ENCODE measurements at places on chromosomes 4 and X.

GRCh38 chr4:24831637-24832036, 36.3 kb downstream of the SOD3 start:
- no peak for DNase-seq

GRCh38 chrX:43654431-43655150, 1.5 kb upstream of the MAOA start:
- DNase-seq: peak; percentile 95

DNA sequence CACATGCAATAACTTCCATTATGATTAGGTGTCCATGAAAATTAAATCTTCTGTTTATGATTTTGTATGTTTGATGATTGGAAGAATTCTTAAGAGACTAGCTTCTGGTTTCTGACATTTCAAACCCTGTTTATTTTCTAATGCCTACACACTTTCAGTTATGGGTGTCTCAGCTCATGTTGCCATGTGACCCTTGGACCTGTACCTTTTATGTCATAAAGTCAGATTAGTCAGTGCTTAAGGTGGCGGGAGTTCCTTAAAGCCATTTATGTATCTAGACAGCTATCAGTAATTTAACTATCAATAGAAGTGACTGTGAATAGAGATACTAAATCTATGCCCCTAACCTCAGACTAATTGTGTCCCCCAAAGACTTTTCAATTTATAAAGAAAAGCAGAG, 155.6 kb downstream of the GBA3 start:
- DNase-seq: no peak

GRCh38 chrX:107878106-107878505, 52.4 kb downstream of the MID2 start:
- DNase-seq: no peak

- no peak for DNase-seq
Observed at GRCh38 chrX:85561231-85561630, 181.8 kb upstream of the POF1B start.

DNA sequence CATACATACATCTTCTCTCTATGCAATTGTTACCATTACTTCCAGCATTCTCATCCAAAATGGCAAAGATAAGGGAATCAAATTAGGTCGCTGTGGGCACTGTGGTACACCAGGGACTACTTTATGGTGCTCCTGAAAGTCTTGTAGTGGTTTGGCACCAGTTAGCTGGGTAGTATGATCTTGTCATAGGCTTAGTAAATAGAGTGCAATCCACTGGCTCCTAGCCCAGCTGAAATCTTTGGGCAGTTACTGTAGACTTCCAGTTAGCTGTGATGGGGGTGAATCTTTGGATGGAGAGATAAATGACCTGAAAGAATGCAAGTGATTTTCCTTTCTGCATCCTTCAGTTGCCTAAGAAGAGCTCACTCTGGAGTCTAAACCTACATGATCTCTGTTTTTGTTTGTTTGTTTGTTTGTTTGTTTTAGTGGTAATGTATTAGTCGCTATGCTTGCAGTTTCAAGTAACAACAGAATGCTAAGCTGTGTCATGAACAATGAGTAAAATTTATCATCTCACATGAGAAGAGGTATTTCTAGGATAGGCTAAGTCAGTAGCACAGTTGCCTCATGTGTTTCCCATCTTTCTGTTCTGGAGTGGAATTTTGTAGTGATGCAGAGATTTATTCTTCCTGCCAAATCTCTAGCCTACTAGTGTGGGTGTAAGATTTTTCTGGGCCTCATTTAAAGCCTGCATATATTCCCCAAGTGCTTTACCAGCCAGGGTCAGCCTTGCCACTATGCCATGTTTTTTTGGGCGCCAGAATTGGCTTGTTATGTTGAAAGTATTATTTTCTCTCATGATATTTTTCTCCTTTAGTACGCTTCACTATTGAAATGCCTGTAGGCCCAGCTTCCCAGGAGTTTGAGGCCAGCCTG, 24.2 kb downstream of the HERC3 start:
- peak; percentile 16 for DNase-seq

GRCh38 chrX:102745857-102746584, 25.5 kb downstream of the GPRASP3 start:
- DNase-seq: no peak

DNA sequence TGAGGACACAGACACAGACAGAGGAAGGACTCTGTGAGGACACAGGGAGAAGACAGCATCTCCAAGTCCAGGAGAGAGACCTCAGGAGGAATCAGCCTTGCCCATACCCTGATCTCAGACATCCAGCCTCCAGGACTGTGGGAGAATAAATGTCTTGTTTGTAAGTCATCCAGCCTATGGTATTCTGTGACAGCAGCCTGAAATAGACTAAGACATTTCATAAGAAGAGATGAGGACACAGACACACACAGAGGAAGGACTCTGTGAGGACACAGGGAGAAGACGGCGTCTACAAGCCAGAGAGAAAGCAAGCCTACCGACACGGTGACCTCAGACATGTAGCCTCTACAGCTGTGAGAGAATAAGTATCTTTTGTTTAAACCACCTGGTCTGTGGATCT, 112.1 kb downstream of the DHRSX start:
- DNase-seq: no peak

DNA sequence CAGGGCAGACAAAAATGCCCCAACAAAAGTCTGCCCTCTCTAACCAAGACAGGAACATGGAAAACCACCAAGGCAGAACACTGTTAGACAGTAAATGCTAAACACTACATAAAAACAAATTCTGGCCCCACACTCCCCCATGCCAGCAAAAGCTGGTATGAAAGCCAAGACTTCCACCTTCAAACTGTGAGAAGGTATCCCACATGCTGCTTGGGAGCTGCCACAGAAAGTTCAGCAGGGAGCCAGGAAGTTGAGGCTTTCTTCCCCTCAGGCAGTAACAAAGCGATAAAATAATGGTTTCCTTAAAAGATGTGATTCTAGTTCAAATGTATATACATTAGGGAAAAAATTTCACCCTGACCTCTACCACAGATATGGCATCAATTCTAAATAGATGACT, 770.4 kb upstream of the NDST4 start:
- no peak for DNase-seq

DNA sequence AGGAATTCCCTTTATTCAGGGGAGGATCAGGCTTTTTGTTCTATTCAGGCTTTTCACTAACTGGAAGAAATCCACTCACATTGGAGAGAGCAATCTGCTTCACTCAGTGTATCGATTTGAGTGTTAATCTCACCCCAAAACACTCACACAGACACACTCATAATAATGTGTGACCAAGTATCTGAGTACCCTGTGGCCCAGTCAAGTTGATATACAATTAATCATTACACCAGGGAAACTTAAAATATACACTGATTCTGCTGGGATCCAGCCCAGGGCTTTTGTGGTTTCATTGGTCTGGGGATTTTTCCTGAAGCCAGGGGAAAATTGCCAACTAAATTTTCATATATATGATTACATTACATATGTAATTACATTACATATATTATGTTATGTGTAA, 44.0 kb upstream of the GATB start:
- DNase-seq: no peak

DNA sequence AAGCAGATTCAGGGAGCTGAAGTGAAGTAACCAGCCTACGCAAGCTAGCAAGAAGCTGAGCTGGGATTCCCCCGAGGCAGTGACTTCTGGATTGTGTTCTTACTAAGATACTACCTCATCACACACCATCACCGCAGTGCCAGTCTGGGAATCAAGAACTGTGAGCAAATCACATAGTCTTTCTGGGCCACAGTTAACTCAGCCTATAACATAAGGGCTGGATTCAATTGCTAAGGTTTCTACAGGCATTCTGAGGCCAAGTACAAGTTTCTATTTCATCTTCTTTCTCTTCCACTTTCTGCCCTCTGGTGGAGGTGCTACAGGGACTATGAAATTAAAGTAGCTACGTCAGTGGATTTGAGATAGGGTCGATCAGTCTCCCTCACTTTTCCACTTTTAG, 1.4 kb upstream of the CORIN start:
- DNase-seq: no peak

- peak; percentile 23 for DNase-seq
Observed at GRCh38 chr4:84971319-84971932, 4.9 kb upstream of the WDFY3 start.

DNA sequence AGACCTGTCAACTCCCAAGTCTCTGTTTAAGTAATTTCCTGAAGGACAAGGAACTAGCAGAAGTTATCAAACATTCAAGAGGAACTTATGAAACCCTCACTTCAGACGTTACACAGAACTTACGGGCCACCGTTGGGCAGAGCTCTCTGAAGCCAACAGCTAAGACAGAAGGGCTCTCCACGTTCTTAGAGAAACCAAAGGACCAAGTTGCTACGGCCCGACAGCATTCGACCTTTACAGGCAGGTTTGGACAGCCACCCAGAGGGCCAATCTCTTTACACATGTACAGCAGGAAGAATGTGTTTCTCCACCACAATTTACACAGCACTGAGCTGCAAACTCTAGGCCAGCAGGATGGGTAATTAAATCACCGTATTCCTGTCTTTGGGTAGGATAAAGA, 705.1 kb upstream of the GRID2 start:
- DNase-seq: no peak

DNA sequence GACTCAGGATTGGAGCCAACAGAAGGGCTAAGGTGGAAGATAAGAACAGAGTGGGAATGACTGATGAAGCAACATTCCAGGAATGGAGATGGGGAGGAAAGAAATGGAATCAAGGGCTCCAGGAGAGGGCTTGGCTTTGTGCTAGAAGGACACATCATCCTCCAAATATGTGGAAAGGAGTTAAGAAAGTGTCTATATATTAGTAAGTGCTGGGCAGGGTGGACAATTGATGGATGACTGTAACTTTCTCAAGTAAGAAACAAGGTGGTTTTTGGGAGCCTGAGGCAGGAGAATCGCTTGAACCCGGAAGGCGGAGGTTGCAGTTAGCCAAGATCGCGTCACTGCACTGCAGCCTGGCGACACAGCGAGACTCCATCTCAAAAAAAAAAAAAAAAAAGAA, 71.6 kb upstream of the NFKB1 start:
- DNase-seq: peak; percentile 69

DNA sequence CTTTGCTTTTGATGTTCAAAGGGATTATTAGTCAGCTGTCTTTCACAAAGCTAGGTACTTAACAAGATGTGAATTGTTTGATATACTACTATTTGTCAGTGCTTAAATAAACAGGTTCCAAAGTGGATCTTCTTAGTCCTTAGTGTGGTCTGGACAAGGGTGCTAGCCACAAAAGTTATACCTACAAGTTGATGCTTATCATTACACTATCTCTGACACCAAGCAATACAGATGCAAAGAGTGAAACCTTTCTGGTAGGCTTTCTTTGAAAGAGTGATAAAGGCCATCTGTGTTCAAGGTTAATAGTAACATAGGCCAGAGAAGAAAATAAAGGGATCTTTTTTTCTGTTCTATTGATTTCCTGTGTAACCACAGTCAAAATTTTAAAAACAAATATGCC, 12.2 kb upstream of the RBPJ start:
- DNase-seq: no peak

GRCh38 chr4:56374956-56375355, 12.3 kb downstream of the AASDH start:
- DNase-seq: no peak

DNA sequence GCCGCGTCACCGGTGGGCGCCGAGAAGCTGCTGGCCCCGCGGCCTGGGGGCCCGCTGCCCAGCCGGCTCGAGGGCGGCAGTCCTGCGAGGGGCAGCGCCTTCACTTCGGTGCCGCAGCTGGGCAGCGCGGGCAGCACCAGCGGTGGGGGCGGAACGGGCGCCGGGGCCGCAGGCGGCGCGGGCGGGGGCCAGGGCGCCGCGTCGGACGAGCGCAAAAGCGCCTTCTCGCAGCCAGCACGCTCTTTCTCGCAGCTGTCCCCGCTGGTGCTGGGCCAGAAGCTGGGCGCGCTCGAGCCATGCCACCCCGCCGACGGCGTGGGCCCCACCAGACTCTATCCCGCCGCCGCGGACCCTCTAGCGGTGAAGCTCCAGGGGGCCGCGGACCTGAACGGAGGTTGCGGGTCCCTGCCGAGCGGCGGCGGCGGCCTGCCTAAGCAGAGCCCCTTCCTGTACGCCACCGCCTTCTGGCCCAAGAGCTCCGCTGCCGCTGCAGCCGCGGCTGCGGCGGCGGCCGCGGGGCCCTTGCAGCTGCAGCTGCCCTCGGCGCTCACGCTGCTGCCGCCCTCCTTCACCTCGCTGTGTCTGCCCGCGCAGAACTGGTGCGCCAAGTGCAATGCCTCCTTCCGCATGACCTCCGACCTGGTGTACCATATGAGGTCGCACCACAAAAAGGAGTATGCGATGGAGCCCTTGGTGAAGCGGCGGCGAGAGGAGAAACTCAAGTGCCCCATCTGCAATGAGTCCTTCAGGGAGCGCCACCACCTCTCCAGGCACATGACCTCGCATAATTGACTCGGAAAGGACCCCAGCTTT, 5.6 kb downstream of the PRDM8 start:
- DNase-seq: no peak

DNA sequence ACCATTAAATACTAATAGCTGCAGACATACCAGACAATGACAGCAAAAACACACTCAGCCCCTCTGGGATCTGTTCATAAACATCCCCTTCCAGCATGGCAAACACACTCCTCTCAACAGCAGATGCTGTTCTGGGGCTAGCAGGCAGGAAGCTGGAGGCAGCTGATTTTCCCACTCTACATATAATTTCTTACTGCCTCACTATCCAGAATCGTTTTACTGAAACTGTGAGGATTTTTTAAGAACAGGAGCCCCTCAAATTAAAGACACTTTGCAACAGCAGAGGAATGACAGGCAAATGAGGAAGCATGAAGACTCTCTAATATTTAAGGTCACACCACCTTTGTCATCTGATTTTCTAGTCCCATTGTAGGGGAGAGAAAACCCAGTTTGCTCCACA, 2.2 kb downstream of the MAPK10 start:
- no peak for DNase-seq

- no peak for DNase-seq
Observed at GRCh38 chr4:10495651-10496050, 38.4 kb upstream of the ZNF518B start.

DNA sequence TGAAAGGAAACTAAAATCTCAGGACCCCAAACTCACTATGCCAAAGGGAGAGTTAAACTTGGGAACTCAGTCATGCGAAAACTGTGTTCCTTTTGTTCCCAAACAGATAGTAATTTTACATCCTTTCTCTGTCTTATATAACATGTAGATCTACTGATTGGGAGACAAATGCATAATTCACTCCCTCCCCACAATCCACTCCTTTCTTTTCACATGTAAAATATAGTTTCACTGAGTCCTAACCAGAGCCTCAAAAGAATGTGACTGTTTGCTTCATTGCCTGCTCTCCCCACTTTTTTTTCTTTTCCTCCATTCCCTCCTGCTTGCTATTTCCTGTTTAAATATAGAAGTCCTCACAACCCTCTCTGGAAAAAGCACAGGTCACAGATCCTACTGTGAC, 699.3 kb upstream of the ADGRL3 start:
- no peak for DNase-seq

GRCh38 chr4:22911285-22911684, 218.5 kb downstream of the GBA3 start:
- DNase-seq: no peak
